Keratinocyte (primary cell): ENCODE measurements at places on chromosomes 5 and 9. TPM values are rescaled to one million over a fixed set of nuclear protein-coding genes. Genes with fewer than 3 reads are reported as not detected.
A peak's percentile ranks its signal among the peaks of the same experiment; 100 is the strongest.

DNA sequence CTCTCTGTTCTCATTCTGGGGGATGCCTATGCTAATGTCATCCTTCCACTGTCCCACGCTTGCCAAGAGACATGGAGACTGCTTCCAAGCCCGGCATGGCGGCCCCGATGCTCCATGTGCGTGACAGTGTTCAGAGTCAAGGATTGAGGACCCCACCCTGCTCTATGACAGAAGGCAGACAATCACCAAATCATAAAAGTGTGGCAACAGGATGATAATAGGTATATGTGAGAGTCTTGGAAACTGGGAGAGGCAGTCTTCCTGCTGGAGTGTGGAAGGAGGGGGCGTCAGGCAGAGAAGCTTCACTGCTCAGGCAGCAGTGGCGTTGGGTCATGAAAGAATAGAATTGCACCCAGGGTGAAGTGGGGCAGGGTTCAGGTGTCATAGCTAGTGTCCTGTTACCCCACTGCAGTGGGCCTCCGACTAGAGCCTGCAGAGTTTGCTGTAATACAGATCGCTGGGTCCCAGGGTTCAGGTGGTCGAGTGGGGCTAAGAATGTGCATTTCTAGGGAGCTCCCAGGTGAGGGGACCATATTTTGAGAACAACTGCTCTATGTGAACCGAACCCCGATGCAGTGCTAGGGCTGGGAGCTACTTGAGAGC lies 12.5 kb upstream of the GADD45G start:
- DNase-seq = no peak

GRCh38 chr9:15300218-15300617 lies 6.8 kb downstream of the TTC39B start:
- DNase-seq = no peak

The TGFBR1 gene
- polyA plus RNA-seq = 41.6 to 55.0 TPM (median 49.7 TPM) in 3 replicates

DNA sequence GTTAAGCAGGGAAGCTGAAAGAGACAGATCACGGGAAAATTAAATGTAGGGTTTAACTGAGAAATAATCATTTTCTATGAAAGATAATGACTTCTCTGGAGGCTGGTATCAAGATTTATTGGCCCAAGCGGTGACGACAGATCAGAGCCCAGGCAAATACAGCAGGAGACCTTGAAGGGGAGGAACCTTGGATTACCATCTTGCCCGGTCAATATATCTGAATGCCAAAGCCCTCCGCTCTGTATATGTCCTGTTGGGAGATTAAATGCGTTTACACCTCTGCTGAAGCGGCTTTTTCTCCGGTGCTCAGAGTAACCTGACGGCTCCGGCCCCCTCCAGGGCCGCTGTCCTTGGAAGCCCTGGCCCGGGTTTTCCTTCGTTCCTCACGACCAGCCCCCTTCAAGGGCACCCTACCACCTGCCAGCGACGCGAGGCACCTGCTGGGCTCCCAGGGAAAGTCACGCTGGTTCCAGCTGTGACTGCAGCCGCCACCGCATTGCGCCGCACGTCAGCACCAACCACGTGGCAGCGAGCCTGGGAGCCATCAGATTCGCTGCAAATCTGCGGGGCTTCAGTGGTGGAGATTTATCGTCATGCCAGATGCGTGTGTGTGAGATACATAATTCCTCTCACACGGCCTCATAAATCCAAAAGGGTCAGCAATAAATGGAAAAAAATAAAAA lies 4.4 kb upstream of the QSOX2 start:
- no peak for DNase-seq

The GBGT1 gene
- polyA plus RNA-seq = 0.42 to 0.74 TPM (median 0.54 TPM) in 3 replicates

- no peak for DNase-seq
Measured at GRCh38 chr9:76605321-76605900, 146.4 kb downstream of the GCNT1 start.

GRCh38 chr5:132369474-132370180 lies at the start of gene SLC22A5:
Gene SLC22A5 (plus strand): TSS chr5:132369710. CDS start chr5:132369973, 263 bp downstream.
- no peak for DNase-seq

DNA sequence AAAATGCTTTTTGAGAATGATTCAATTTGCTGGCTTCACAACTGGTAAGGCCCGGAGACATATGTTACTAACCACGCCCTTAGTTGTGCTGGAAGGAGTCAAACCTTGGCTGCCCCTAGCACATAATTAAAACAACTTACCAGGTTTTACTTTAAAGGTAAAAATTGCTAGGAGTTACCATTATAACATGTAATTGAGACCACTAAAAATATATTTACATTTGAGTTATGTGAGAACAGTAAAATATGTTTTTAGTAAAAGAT lies 435.6 kb upstream of the CDH9 start:
- no peak for DNase-seq

The HTR1A gene
- polyA plus RNA-seq = not detected in 3 replicates

- DNase-seq = no peak
Measured at GRCh38 chr5:61298066-61298465, 34.0 kb upstream of the ZSWIM6 start.

The TMEM8B gene
- 1.3 to 2.0 TPM (median 2.0 TPM) in 3 replicates for polyA plus RNA-seq

DNA sequence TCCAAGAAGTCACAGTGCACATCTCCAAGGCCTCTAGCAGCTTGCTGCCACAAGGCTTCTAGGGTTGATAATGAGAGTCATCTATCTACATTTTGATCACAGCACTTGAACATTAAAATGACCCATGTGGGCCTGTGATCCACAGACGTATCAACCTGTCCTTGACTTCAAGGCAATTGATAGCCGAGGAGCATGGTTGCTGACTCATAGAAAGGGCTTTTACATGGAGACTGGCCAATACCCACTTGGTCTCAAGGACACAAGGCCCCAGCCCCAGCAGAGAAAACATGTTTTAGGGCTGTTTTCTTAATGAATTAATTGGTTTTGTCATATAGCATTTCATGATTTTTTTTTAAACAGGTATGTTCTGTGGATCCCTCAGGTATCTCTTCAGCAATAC lies 314.0 kb downstream of the SEMA5A start:
- DNase-seq = no peak

The ABHD17B gene
- 11.5 to 16.3 TPM (median 13.7 TPM) in 3 replicates for polyA plus RNA-seq

The CD274 gene
- 15.5 to 36.3 TPM (median 18.9 TPM) in 3 replicates for polyA plus RNA-seq

DNA sequence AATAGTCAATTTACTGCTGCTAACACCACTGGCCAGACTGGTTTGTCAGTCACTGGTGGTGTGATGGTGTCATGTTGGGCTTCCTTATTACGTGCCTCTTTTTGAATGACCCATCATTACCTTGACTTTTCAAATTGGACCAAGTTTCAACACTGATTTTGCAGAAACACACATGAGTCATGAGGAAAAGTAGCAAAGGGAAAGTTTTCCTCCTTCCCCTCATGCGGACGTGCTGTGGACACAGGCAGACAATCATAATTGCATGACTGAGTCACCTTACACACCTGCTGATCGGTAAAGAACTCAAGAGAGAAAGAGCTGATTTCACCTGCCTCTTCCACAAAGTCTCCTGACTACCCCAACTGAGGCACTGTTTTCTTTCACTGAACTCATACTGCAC lies 324.5 kb downstream of the ARRDC3 start:
- peak; percentile 38 for DNase-seq

The SPATA31A3 gene
- not detected in 3 replicates for polyA plus RNA-seq

The GPR151 gene
- not detected in 3 replicates for polyA plus RNA-seq

GRCh38 chr5:104095527-104095926 lies 532.9 kb upstream of the NUDT12 start:
- DNase-seq = no peak

DNA sequence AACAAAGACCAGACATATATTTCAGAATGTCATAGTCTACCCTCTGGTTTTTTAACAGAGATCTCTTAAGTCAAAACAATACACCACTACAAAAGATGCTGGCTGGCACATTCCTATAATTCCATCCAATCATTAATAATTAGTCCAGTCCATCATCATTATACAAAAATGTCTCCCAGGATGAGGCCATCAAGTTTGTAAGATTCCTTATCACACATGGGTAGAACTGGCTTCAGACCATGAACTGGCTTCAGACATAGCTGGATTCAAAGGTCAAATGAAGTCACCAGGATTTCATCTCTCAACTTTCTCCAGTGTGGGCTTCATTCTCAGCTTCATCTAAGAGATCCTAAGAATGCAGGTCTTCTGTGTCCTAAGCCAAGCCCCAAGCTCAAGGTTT lies 147.1 kb downstream of the ENC1 start:
- DNase-seq = no peak

DNA sequence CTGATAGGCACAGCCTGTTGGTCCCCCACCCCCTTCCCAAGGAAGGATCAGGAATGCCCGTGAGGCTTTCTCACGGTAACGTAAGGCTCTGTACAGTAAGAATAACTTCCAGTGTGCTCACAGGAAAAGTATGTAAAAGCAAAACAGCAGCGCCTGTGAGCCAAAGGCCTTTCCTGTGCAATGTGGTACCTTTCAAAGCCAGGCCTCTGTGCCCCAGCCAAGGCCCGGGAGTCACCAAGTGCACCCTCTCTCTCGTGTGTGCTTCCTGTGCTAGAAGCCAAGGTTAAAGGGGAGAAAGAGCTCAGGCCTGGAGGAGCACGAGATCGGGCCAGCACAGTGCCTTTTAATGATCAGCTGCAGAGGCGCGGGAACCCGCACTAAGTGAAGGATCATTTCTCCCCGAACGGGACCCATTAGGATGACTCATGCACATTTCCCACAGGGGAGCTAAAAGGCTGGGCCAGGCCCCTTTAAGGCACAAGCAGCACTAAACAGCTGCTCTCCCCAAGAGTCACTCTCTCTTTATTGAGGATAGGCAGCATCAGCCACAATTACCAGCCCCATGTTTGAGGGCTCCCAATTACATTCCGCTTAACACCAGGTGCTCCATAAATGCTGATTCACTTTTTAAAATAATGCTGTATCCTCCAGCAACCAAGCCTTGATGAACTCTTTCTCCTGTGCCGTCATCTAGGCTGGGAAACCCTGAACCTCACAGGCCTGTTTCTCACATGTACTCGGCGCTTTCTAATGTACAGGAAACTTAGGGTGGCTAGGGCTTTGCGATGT lies 42.8 kb downstream of the SHB start:
- DNase-seq = no peak

DNA sequence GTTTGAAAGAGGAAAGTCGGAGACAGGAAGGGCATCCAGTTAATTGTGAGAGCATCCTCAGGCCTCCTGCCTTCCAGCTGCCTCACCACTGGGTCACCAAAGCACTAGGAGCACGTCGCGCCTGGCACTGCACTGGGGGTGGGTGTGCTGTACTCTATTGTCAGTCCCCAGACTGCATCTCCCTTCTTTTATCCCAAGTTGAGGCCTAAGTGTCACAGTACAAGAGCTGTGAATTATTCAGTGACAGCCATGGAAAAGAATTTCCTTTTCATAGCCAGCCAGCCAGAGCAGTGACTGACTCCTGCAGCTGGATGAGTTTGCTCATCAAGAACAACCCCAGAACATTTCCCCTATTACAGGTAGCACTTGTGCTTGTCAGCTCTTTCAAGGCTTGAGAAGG lies 16.3 kb downstream of the CLTA start:
- DNase-seq = no peak

The CATSPER3 gene
- polyA plus RNA-seq = 0.10 to 0.31 TPM (median 0.22 TPM) in 3 replicates

- DNase-seq = peak; percentile 66
Measured at GRCh38 chr5:36573438-36573837, 33.0 kb upstream of the SLC1A3 start.

The UGT3A1 gene
- not detected in 3 replicates for polyA plus RNA-seq

The TAF11L10 gene
- polyA plus RNA-seq = not detected in 3 replicates

DNA sequence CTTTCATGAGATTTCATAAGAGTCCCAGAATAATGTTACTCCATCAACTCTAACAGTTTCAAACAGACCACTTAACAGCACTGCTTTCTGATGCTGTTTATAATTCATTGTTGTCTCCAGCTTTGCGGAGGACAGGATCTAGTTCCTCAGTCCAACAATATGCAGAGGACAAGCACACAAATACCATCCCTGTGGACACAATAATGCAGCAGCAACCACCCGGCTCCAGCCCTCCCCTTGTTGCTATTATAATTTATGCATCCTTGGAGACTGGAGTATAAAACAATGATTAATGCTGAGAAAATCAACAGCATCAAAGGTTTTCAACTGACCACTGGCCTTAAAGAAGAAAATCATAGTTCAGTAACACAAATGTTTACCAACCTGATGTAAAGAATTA lies 108.3 kb downstream of the DENND1A start:
- DNase-seq = no peak

DNA sequence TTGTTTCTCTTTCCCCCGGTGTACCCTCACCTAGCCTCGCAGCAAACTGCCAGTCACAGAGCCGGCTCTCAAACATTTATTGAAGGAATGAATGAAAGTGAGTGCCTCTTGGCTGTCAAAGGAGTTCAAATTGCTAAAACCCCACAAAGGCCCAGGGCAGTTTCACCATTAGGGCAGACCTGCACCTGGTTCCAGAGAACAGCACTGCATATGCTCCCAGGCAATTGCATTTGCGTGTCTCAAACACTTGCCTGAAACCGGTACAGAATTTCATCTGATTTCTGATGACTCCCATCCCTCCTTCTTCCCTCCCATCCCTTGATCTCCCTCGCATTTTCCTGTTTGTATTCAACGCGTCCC lies 165.6 kb upstream of the ZNF462 start:
- DNase-seq = no peak

- DNase-seq = no peak
Measured at GRCh38 chr5:14386884-14387624, 194.5 kb upstream of the OTULINL start.

- DNase-seq = no peak
Measured at GRCh38 chr9:112446080-112446479, 40.5 kb upstream of the KIAA1958 start.

GRCh38 chr9:97788763-97789663 lies 64.0 kb upstream of the FOXE1 start:
- DNase-seq = no peak

DNA sequence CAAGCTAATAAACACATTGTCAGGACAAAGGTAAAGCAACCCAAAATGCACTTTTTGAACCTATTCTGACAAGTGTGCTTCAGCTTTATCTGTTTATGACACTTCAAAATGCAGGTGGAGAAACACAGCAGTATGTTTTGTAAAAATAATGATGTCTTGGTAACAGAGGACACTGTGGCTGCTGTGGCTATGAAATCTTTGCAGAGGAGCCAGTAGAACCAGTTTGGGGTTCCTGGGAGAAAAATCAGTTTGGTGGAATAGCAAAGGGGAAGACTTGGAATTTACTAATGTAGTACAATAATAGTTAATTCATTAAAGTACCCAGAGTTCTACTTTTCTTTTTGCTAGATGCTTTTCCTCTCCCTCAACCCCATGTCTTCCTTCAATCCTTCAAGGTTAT lies 40.6 kb downstream of the SIL1 start:
- no peak for DNase-seq

The DDX4 gene
- 0.04 TPM in 1 of 3 replicates, not detected in the others for polyA plus RNA-seq

DNA sequence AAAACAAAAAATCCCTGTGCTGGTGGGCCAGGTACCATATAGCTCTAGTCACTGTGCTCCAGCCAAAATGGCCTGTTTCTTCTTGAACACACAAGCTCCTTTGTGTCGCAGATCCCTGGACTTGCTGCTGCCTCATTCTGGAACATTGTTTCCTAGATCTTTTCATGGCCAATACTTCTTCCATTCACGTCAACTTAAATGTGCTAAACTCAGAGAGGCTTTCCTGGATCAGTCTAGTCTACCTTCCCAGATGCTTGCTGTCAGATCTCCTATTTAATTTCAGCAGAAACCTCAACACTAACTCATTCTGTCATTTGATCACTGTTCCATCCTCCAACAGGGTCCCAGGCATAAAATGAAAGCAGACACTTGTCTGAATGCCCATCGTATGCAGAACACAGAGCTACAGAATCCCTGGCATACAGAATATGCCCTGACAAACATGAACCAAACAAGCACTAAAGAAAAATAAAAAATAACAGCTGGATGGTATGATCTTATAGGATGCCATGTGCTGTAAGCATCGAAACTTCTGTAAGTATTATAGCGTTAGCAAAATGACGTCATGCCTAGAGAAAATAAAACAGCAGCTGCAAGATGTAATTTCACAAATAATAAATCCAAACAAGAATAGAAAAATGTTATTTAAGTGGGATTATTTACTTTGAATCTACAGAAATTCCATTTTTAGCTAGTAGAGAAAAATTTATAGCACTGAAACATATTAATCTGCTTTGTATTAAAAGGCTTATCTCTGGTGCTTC lies 403.7 kb upstream of the DAP start:
- DNase-seq = no peak

The SH2D3C gene
- polyA plus RNA-seq = 0.12 to 0.21 TPM in 2 of 3 replicates, not detected in the other
